ENCODE measurements at places on chromosomes 12 and 14.

DNA sequence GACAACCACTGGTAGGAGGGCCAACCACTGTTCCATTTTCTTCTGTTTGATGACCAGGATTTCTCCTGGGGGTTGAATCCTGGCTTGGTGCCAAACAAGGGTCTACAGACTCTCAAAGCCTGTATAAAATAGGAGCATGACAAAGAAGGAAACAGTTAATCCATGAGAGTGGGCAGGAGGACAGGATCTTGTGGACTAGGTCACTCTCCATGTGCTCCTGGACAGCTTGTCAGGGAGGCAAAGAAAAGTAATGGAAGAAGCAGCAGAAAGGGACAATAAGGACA is 243.7 kb downstream of the AKAP6 start:
- no peak for DNase-seq

DNA sequence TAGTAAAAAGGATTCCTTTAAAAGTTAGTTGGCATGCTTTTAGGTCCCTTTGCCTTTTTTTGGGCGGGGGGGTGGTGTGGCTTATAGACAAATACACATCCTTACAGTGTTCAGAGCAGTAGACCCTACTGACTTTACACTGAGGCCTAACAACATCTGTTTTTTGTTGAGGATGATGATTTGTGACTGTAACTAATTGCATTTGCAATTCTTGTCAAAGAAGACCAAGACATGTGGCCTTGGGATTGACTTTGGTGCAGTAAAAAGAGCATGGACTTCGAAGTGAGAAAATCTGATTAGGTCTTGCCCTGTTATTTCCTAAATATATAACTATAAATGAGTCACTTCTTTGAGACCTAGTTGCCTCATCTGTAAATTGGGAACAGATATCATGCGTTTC is 77.3 kb downstream of the TRHDE start:
- no peak for DNase-seq

- DNase-seq: no peak
Measured at GRCh38 chr12:79421236-79421740, 269.5 kb downstream of the PAWR start.

GRCh38 chr12:95114766-95115405 is 41.5 kb upstream of the NR2C1 start:
- DNase-seq: peak; percentile 65

GRCh38 chr14:92622311-92622710 is 108.7 kb downstream of the RIN3 start:
- DNase-seq: no peak

GRCh38 chr14:70664698-70665447 is 23.2 kb downstream of the TTC9 start:
- no peak for DNase-seq

Data from foreskin melanocyte (primary cell).